Fibroblast of the aortic adventitia (primary cell): ENCODE measurements at places on chromosomes 7 and 10.

DNA sequence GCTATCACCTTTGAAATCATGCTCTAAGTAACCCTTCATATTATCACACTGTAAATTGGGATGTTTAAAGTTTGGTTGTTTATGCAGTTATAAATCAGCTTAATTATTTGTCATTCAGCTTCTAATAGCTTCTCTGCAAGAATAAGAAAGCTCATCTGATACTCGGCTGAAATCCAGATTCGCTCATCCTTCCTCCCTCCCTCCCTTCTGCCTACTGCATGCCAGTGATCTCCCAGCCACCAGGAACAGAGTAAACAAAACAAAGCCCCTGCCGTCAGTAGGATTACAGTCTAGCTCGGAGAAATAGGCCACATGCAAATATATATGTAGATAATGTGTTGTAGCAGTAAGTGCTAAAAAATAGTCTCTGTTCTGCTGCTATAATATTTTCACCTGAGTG is 211.8 kb downstream of the NSUN6 start:
- DNase-seq, result no peak

DNA sequence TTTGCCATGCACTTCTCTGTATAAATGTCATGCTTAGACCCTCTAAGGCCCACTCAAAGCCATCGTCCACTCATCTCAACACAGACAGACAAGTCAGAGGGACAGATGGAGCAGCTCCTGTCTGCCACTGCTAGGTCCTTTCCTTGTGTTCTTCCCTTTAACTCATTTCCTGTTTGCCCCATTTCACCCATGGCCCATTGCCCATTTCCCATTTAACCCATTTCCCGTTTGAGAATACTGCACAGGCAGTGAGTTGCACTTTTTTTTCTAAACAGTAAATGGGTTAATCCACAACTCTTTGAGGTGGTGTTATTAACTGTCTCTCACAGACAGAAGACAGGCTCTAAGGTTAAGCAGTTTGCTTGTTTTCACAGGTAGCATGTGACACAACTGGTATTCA is 179.3 kb downstream of the NPSR1 start:
- no peak for DNase-seq

- DNase-seq, result peak; percentile 42
Measured at GRCh38 chr10:77201135-77202106, 436.2 kb downstream of the KCNMA1 start.

DNA sequence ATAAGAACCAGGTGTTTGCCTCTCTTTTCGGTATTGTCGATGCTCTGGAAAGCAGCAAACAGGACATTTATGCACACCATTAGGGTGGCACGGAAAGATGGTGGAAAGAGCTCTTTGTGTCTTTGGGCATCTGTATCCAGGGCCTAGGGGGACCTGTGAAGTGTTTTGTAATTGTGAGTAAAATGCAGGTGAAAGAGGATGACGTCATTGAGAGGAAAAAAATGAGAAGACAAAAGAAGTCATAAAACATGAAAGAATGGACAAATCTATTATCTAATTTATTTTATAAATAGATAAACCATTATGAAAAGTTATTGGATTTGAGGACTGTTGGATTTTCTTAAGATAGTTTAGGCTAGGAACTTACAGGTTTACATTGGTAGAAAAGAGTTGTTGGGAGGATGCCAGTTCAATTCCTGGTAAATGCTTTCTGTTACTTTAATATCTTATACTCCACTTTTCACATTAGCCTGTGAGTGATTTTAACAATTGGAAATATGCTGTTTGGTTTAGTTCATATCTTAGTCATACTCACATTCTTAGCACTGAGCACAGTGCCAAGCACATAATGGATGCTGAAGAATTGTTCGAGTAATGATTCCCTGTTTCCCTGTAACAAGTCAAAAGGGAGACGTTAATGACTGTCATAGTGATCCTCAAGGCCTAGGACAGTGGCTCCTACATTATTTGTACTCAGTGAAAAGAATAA is 62.6 kb downstream of the EXOC4 start:
- peak; percentile 82 for DNase-seq

DNA sequence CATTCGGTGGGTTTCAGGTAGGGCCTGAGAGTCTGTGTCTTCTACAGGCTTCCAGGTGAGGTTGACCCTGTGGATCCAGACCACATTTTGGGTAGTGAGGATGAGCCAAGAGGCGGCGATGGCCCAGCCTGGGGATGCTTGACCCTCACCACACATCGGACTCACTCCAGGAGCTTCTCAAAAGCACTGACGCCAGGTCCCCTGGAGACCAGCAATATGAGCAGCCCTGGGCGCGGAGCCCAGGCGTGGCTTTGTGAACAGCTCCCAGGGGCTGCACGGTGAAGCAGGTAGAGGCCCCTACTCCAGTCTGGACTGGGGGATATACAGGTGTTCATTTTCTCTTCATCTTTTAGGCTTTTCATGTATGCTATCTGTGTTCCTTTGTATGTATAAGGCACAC is 139.7 kb upstream of the PCBD1 start:
- no peak for DNase-seq
